Brain microvascular endothelial cell (primary cell): ENCODE measurements at places on chromosomes 13 and 19.

DNA sequence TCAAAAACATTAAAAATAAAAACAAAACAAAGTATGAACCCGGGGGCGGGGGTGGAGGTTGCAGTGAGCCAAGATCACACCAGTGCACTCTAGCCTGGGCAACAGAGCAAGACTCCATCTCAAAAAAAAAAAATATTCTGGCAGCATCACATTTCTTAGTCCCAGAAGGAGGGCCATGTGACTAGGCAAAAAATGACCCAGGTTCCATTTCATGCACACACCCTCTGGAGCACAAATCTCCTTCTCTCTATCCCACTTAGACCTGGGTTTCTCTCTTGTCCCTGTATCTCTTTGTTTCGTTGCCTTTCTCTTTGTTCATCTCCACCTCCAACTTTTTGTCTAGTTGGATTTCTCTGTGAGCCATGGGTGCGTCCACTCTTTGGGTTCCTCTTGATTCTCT lies 6.2 kb upstream of the CYP2A7 start:
- DNase-seq = no peak

- DNase-seq = no peak
These were observed 330.7 kb downstream of the PCDH20 start for GRCh38 chr13:61084988-61085387.

DNA sequence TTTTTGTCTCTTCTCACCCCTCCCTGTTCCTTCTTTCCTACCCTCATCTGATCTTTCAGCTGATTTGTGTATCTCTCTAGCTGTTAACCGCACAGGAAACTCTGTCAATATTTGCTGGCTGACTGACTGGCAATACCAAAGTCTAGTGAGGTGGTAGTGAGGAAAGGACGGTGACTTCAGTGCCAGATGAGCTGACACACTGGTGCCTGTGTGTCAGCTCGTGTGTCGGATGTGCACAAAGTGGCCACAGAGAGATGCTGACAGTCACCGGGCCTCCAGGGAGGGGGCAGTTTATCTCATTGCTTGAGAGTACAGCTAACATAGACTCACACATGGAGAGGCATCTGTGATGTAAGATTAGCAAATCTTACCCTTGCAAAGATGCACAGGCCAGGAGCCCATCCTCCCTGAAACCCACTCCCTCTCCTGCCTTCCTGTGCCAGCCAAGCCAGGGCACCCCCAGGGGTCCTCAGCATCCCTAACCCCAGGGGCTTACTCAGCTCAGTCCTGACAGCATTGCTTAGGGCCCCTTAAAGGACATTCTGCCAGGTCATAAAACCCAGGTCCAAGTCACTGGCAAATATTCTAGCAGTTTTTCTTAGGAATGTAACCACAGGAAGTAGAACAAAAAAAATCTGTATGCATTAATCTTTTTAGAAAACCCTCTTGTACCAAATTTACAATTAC lies 80.2 kb downstream of the SHISA2 start:
- DNase-seq = no peak

GRCh38 chr13:27336014-27336673 lies 65.5 kb downstream of the RASL11A start:
- DNase-seq = peak; percentile 50

GRCh38 chr13:29993716-29994488 lies 143.5 kb upstream of the UBL3 start:
- peak; percentile 47 for DNase-seq

- no peak for DNase-seq
These were observed 173.5 kb downstream of the KCNRG start for GRCh38 chr13:50188696-50189095.

GRCh38 chr13:40123962-40124632 lies 468.6 kb downstream of the COG6 start:
- DNase-seq = no peak

GRCh38 chr13:72565893-72566292 lies 161.5 kb downstream of the MZT1 start:
- DNase-seq = peak; percentile 11

- DNase-seq = peak; percentile 99
These were observed at the start of gene AP2S1 for GRCh38 chr19:46850228-46851203. Gene AP2S1, minus strand, starts transcription at chr19:46850846. Its CDS starts 80 bp downstream, at chr19:46850766.

DNA sequence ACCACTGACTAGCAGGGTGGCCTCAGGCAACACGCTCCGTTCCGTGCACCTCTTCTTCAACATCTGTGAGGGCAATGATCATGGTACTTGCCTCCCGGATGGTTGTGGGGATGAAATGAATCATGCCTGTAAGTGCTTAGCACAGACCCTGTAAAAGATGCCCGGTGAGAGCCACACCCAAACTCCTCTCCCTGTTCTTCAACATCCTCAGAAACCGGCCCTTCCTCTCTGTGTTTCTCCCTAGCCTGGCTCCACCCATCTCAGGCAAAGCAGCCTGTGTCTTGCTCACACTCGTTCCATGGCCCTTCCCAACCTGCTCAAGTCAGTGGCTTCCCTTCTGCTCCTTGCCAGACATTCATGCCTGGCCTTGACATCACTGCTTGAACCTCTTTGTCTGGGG lies 5.8 kb upstream of the DMKN start:
- no peak for DNase-seq

DNA sequence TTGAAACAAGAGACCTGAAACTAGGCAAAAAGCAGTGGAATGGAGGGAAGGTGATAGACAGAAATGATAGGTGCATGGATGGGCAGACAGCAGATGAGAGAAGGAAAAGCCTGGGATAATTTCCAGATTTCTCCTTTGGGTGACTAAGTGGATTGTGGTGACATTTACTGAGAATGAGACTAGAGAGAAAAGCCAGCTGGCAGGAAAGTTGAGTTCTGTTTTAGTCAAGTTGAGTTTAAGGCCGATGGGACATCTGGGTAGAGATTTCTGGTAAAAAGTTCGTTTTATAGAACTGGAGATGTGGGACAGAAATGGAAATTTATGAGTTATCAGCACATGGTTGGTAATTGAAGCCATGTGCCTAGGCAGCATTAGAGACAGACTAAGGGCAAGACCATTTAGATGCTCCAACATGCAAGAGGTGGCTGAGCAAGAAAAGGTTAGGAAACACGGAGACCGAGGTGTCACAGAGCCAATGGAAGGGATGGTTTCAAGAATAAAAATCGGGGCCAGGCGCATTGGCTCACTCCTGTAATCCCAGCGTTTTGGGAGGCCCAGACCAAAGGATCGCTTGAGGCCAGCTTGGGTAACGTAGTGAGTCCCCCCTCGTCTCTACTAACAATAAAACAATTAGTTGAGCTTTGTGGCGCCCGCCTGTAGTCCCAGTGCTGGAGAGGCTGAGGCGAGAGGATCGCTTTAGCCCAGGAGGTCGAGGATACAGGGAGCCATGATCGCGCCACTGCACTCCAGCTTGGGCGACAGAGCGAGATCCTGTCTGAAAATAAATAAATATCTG lies 9.6 kb upstream of the DGKH start:
- no peak for DNase-seq

GRCh38 chr13:76715621-76716020 lies 170.6 kb downstream of the KCTD12 start:
- no peak for DNase-seq

DNA sequence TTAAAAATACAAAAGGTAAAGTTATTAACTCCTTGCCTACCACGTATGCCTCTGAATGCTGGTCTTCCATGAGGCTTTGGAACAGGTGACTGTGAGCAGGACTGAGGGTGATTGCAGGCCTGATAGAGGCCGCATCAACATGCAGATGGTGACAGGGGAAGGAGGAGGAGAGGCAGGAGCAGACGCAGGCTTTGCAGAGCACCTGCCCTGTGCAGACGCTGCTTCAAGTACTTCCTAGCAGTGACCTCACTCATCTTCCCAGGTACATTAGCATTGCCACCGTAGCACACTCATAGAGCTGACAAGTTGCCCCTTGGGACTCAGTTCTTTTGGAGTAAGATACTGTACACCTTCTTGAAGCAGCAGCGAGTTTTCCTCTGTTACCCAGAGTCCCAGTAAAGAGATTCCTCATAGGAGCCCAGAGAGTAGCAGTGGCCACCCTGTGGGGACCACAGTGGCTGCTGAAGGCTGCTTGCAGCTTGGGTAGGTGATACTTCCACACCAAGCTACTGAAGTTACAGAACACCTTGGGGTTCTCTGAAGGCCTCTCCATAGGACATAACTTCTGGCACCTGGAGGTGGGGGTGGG lies 56.0 kb downstream of the ZNF536 start:
- DNase-seq = no peak

GRCh38 chr13:96431044-96431581 lies 341.2 kb downstream of the HS6ST3 start:
- no peak for DNase-seq

DNA sequence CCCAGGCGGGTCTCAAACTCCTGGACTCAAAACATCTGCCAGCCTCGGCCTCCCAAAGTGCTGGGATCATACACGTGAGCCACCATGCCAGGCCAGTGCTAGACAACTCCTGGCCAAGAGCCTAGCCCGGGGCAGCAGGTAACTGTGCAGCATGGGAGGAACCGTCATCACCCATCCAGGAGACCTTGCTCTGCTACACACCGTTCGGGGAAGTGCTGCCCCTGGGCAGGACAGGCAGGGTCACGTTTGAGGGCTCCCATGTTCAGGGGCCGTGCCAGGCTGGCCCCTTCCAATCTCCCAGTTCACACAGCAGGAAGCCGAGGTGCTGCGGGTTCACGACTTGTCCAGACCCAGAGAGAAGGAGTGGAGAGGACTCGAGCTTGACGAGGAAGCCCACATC lies 35.1 kb downstream of the NAXD start:
- no peak for DNase-seq

DNA sequence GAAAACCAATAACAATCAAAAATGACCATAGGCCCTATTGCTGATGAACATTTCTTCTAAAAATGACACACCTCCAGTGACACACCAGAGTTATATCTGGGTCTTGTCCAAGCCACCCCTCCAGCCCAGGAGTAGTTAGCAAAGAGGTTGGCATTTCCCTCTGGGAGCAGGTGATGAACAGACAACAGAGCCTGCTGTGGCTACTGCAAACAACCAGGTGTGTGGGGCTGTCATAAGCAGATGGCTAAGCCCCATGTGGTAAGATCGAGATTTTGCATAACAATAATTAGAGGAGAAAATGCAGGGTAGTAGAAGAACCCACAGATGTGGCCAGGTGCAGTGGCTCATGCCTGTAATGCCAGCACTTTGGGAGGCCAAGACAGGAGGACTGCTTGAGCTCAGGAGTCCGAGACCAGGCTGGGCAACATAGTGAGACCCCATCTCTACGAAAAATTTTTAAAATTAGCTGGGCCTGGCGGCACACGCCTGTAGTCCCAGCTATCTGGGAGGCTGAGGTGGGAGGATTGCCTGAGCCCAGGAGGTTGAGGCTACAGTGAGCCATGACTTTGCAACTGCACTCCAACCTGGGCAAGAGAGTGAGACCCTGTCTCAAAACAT lies 5.0 kb downstream of the XRCC1 start:
- DNase-seq = no peak

GRCh38 chr13:108525827-108526226 lies 103.6 kb upstream of the MYO16 start:
- no peak for DNase-seq

DNA sequence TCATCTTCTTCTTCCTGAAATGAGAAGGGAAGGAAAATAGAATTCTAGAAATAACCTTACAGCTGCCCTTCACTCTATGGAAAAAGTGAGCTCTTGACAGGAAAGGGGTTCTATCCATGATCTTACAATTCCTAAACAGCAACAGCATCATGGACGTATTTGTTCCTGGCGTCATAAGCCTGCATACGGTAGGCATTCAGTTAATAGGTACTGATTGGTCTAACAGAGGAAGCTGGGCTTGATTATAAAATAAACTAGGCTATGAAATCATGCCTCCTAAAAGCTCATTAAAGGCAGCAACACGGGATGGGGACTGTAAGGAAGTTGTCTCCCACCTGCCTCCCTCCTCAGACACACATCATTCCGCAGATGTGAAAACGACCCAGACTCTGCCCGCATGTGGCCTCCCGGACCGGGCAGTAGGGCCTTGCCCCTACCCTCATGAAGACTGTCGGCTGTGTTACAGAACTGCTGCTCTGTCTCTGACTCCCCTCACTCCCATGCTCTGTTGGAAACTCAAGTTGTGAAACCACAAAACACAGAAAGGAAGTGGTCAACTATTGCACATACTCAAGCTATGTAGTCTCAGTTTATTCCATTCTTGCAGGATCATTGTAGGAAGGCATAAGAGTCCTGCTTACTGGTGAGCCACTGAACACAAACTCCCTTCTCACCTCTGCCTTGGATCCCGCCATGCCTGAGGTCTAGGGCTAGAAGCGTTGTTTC lies 129.8 kb downstream of the DLEU7 start:
- peak; percentile 82 for DNase-seq

DNA sequence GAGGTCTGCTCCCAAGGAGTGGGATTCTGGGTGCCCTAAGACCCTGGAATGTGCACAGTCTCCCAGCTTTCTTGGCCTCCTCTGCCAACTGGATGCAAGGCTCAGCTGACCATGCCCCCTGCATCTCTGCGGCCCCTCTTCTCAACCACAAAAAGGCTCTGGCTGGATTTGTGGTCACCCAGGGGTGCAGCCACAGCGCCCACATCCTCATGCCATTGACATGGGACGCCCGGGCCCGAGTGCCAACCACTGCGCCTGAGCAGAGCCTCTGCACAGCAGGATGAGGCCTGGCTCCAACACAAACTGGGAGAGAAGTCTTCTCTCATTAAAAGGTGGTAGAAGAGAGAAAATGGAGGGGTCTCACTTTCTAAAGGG lies 103.5 kb downstream of the FOXO1 start:
- no peak for DNase-seq

DNA sequence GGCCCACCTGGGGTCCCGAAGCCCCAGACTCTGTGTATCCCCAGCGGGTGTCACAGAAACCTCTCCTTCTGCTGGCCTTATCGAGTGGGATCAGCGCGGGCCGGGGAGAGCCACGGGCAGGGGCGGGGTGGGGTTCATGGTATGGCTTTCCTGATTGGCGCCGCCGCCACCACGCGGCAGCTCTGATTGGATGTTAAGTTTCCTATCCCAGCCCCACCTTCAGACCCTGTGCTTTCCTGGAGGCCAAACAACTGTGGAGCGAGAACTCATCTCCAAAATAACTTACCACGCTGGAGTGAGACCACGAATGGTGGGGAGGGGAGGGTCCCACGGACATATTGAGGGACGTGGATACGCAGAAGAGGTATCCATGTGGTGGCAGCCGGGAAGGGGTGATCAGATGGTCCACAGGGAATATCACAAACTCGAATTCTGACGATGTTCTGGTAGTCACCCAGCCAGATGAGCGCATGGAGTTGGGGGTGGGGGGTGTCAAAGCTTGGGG lies 1.0 kb upstream of the ICAM5 start:
- DNase-seq = no peak

DNA sequence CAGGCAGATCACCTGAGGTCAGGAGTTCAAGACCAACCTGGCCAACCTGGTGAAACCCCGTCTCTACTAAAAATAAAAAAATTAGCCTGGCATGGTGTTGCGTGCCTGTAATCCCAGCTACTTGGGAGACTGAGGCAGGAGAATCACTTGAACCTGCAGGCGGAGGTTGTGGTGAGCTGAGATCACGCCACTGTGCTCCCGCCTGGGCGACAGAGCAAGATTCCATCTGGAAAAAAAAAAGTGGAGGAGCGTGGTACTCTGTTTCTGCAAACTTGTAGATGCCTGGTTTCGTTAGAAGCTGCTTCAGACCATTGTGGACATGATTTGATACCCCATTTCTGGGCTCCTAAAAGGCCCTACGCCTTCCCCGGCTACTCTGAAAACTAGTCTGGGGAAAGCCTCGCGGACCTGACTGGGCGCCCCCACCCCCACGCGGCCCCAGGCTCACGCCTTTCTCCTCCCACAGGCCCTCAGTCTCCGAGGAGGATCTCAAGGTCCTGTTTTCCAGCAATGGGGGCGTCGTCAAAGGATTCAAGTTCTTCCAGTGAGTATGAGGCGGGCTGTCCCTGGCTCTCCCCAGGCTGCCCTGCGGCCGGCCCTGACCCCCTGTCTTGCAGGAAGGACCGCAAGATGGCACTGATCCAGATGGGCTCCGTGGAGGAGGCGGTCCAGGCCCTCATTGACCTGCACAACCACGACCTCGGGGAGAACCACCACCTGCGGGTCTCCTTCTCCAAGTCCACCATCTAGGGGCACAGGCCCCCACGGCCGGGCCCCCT lies 11.5 kb downstream of the PLPPR3 start:
- no peak for DNase-seq
